Progenitor cell of endocrine pancreas (in vitro differentiated cells): ENCODE measurements at places on chromosomes 1 and 21. TPM values are rescaled to one million over a fixed set of nuclear protein-coding genes. Genes with fewer than 3 reads are reported as not detected.
A peak's percentile ranks its signal among the peaks of the same experiment; 100 is the strongest.

DNA sequence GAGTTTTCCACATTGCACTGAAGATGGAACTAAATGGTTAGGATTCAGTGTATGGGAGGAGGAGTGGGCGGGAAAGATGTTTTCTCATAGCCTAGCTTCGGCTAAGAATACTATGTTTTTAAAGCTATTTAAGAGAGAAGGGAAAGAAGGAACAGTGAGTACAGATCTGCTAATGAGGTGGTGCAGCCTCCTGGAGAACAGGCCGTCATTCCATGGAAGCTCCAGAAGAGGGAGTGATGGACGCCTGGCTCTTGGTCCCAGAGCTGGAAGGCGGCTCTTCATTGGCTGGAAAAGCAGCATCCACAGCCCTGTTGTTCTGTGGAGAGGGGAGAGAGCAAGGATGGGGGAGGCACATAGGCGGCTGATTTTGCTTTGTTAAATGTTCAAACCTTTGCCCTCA lies 6.9 kb downstream of the CAMK1G start:
- no peak for DNase-seq

GRCh38 chr1:89698020-89698560 lies 65.2 kb downstream of the LRRC8C start:
- no peak for DNase-seq

CD1E gene
- not detected in 2 replicates for total RNA-seq

- DNase-seq = no peak
Observed at GRCh38 chr1:31382379-31382989, 9.6 kb upstream of the FABP3 start.

GRCh38 chr1:197775282-197776262 lies at the start of gene DENND1B:
DENND1B (minus strand) TSS chr1:197775480; CDS start chr1:197775155, 325 bp downstream.
- peak; percentile 82 for DNase-seq

INAVA gene
- total RNA-seq = 82.9 and 84.2 TPM in 2 replicates

NUP210L gene
- total RNA-seq = 0.05 and 0.07 TPM in 2 replicates

GRCh38 chr1:85838238-85838637 lies 130.0 kb upstream of the ZNHIT6 start:
- DNase-seq = no peak

- no peak for DNase-seq
Observed at GRCh38 chr1:78549331-78549730, 58.6 kb downstream of the PTGFR start.

DNA sequence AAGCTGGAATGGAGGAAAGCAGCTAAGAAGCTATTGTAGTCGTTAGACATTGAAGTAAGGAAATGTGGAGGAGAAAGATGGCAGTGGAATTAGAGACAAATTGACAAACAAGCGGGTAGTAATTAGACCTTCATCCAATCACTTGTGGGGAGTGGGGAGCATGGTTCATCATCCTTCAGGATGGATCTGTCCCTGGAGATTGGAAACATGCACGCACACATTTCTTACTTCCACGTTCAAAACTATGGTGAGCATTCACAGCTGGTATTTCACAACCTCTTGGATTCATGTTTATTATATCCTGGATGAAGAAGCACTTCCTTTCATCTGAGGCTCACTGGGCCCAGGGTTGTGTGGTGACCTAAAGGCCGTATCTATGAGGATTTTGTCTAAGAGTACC lies 188.1 kb downstream of the ST6GALNAC3 start:
- DNase-seq = no peak

- DNase-seq = no peak
Observed at GRCh38 chr21:15966651-15967050, 236.9 kb downstream of the USP25 start.

DNA sequence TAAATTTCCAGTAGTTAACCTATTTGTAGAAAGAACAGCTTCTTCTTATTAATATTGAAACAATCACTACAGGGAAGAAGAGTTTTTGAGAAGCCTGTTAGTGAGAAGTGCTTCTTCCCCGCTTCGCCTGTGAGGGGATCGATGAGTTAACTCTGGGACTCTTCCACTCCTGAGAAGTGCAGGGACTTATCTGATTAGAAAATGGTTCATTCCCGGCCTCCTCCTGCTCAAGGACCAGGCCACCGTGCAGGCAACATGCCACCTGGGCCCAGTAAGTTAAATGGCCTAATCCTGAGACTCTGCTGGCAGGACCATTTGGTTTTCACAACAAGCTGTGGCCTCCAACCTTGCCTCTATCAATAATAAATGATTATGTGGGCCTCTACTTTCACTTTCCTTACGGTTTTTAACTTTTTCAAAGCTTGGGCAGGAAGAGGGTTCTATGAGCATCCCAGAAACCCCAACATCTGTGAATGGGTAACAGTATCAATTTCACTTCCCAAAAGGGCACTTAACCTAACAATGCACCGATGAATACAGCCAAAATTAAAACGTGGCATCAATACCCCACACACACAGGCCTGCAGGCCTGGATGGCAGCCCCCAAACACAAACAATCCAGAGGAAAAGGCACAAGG lies 33.1 kb downstream of the SIPA1L2 start:
- no peak for DNase-seq

DNA sequence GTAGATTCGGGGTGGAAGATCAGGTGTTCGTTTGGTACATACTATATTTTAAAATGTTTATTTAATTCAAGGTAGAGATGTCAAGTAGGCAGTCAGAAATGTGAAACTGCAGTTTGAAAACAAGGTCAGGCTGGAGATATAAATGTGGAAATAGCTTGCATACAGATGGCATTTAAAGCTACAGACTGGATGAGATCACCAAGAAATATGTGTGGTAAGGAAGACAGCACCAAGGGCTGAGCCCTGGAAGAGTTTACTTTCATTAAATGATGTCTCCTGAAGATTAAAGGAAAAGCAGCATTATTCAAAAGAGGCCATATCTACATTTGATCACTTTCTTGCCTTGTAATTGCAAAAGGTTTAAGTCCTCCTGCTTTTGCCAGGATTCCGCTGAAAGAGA lies 271.3 kb downstream of the PTBP2 start:
- DNase-seq = no peak

GRCh38 chr1:197438010-197438790 lies 170.1 kb downstream of the CRB1 start:
- no peak for DNase-seq

IFNAR1 gene
- total RNA-seq = 18.3 and 19.6 TPM in 2 replicates

DNA sequence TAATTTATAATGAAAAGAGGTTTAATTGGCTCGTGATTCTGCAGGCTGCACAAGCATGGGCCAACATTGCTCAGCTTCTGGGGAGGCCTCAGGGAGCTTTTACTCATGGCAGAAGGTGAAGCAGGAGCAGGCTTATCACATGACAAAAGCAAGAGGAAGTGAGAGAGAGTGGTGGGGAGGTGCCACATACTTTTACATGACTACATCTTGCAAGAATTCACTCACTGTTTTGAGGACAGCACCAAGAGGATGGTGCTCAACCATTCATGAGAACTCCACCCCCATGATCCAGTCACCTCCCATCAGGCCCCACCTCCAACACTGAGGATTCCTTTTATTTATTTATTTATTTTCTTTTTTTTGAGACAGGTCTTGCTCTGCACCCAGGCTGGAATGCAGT lies 5.5 kb upstream of the PLEKHM2 start:
- DNase-seq = no peak

GRCh38 chr1:5913876-5914275 lies 78.3 kb downstream of the NPHP4 start:
- DNase-seq = no peak

DNA sequence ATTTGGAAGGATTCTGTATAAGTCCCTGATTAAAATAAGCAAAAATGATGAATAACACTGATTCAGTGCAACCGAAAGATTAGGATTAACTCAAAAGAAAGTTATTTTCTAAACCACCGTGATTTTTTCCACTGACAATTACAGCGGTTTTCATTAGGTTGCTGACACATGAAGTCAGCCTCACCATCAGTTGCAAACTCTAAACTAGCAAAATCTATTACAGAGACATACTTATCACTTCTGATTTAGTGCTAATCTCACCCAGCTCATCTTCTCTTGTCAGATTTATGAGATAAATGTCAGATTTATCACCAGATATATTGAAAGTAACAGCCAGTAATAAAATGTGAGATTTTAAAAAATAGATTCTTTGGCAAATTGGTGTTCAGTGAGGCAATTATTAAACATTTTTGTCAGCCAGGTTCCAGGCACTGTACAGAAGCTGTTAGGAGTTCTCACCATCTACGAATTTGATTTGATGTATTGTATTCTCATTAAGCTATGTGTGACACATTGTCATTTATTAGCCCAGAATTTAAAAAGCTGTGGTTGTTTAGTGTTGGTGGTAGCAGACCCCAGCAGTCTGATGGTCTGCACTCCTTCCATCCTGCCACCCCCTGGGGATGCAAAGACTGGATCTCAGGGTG lies 37.3 kb upstream of the LGALS8 start:
- DNase-seq = no peak

GRCh38 chr1:157156058-157156541 lies 17.9 kb upstream of the ETV3 start:
- peak; percentile 81 for DNase-seq

GRCh38 chr1:170881268-170882265 lies 53.8 kb upstream of the MROH9 start:
- no peak for DNase-seq

DNA sequence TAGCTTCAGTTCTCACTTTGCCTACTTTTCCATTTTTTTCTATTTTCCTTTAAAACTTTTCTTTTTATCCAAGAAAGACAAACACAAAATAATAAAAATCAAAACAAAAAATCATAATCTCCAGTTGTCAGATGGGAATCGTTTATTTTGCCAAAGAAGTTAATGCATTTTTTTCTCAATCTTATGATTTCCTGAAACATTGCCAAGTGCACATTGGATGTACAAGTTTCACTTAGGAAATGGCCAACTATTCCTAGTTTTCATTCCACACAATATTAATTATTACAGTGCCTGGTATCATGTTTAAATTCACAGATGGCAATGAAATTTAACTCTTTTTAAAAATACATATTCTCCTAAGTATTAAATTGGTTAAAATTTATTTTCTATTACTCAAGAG lies 1050.5 kb downstream of the TTLL7 start:
- DNase-seq = no peak

- DNase-seq = no peak
Observed at GRCh38 chr1:13817906-13818305, 117.9 kb downstream of the PRDM2 start.

GRCh38 chr1:204971517-204972336 lies 71.3 kb upstream of the CNTN2 start:
- DNase-seq = no peak

DNA sequence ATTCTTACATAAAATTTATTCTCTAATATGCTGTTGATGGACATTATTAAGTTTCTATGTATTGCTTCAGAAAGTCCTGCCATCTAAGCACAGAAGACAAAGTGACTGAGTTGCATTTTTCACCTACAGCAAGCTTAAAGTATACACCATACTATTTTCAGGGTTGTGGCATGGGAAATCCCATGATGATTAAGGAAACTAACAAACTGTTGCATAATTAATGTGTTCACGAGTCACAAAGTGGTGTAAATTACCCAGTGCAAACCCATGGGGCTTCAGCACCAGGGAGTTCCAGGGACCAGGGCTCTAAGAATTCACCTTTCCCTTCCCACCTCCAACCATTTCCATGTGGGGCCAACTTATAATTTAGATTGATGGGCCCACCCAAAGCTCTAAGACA lies 81.9 kb upstream of the NR5A2 start:
- no peak for DNase-seq

ARF1 gene
- total RNA-seq = 259 and 267 TPM in 2 replicates

FCRL2 gene
- total RNA-seq = not detected in 2 replicates

KTI12 gene
- 8.3 and 8.5 TPM in 2 replicates for total RNA-seq

- no peak for DNase-seq
Observed at GRCh38 chr1:175193527-175193910, 943 bp upstream of the KIAA0040 start.

- no peak for DNase-seq
Observed at GRCh38 chr1:193309936-193310475, 123.6 kb upstream of the B3GALT2 start.

DNA sequence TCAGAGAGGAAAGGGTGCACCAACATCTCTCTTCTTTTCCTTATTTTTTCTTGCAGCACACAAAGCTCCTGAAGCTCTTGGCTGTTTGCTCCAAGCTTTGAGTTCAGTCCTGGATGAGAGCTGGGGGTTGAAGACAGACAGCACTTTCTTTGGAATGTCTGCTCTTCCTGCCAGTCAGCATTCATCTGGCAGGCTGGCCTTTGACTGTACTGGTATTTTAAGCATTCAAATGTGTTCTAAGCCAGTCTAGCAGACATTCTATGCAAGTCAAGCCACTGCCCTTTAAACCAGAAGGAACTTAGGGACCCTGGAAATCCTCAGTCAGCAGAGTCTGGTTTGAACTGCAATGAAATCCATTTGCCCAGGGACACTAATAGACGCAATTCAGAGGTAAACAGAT lies 45.0 kb downstream of the XCL1 start:
- no peak for DNase-seq

RNU1-4 gene
- total RNA-seq = 3,923 and 3,957 TPM in 2 replicates

DNA sequence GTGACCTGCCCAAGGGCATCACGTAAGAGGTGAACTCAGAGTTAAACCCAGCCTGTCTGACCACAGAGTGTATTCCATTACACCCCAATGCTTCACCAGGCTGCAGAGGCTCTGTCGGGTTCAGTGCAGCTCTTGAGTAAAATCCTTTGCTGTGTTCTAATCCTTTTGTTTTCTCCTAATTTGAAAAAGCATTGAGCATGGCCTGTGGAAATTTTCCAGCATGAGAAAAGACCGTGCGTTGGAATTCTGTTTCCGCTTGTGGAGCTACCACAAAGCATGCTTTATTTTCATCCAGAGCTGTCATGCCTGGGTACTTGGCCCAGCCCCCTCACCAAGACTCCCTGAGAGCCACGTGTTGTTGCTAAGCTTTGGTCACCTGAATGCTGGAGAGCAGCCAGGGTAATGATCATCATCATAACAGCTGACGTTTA lies 317.6 kb downstream of the PRDM2 start:
- DNase-seq = no peak

DNA sequence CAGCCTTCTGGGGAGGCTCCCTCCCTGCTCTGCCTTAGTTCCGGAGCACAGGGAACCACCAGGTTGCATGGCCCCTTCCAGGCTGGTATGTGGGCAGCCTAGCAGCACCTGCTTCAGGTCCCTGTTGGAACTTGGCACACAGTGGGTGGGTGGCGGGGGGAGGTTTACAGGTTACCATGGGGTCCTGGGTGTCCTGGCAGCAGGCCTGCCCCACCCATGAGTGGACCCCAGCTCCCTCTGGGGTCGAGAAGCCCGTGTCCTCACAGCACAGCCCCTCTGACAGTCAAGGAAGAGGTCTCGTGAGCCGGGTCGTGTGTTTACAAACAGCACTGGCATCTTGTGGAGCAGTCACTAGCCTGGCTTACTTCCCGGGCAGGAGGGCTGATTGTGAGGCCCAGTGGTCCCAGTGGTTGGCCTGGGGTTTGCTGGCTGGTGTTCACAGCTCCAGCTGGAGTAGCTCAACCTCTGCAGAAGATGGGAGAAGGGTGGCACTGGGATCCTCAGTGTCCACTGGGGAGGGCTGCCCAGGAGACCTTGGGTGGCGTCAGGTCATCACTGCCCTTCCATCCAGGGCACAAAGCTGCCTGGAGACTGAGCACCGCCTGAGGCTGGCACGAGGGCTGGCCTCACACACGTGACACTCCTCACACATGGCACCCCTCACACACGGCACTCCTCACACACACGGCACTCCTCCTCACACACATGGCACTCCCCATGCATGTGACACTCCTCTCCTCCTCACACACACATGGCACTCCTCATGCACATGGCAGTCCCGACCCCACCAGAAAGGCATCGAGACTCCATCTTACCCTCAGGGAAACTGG lies 100.9 kb downstream of the RIPK4 start:
- DNase-seq = no peak
